ENCODE measurements at places on chromosomes 4 and X.

DNA sequence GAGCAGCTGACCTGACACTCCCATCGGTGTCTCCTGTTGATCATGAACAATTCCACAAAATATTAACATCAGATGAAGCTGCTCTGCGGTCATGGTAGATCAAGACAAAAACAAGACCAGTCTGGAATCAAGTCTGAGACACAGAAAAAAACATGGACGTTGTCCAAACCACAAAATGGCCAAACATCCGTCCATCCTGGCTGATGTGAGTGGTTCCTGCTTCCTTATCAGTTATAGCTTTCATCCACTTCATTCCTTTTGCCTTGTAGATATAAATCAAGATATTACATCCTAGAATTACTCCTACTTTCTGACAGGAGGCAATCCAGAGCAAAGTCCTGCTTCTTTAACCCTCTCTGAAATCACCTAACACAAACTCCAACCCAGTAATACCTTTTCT lies 28.8 kb upstream of the PCSK1N start:
- DNase-seq, result no peak

- no peak for DNase-seq
These were observed 1.1 kb upstream of the USP38 start for GRCh38 chr4:143183513-143184216.

DNA sequence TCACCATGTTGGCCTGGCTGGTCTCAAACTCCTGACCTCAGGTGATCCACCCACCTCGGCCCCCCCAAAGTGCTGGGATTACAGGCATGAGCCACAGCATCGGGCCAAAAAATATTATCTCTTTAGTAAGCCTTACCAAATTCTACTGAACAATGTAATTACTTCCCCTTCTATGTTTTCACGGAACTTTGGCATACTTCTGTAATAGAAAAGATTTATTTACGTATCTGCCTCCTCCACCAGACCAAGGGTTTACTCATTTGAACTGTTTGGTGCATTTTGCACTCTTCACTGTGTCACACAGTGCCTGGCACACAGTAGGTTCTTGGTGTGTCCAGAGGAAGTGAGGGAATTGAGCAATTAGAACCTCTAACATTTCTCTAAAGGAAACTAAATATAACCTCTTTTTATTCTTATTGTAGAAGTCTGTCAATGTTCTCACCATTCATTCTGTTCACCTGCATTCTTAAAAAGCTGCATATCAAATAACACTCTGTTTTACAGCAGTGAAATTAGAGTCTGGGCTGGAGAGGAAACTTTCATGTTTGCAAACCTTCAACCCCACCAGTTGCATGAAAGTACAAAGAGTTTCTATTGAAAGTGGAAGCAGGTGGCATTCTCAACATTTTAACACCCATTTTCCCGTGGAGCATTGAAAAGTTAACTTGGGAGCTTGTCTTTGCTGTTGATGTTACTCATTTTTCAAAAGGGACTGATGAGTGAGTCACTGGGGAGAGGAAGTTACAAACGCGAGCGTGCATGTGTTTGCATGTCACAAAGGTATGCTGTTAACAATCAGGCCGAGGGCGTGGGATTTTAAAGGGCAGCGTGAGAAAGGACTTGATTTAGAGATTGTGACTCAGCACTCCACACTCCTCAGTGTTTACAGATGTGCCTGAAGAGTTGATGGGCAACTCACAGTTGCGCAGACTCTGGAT lies 314.1 kb downstream of the STK32B start:
- DNase-seq, result no peak

DNA sequence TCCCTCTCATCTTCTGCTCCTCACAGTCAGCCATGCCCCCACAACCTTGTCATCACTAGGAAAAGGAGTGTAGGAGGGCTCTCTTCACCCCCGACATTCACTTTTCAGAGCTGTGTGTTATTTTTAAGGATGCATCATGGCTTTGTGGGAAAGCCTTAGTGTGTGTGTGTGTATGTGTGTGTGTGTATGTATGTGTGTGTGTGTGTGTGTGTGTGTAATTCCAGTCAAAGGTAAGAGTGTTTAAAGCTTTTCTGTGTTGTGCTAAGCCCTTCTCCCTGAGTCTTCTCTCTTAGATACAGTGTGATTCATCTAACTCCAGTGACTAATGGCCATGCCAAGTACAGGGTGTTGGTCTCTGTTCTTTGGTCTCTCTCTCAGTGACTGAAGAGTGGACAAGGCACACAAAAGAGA lies 76.6 kb downstream of the CHIC2 start:
- peak; percentile 58 for DNase-seq

DNA sequence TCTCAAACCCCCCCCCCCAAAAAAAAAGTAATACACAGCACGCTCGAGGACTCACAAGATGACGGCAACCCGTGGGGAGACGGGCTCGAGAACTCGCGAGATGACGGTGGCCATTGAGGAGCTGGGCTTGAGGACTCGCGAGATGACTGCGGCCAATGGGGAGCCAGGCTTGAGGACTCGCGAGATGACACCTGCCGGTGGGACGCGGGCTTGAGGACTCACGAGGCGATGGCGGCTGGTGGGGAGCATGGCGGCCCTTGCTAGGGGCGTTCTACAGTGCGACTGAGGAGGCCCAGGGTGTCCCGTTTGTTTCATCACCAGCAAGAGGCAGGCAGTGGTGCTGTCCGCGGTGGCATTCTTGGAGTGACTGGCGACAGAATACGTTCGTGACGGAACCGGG lies 172.4 kb upstream of the MAGEB16 start:
- no peak for DNase-seq

GRCh38 chrX:79094075-79094832 lies 50.2 kb upstream of the GPR174 start:
- no peak for DNase-seq

GRCh38 chrX:30513284-30513683 lies 64.3 kb downstream of the TASL start:
- no peak for DNase-seq

- no peak for DNase-seq
These were observed 975.7 kb upstream of the PABPC4L start for GRCh38 chr4:135177321-135177720.

- DNase-seq, result no peak
These were observed 595.0 kb downstream of the ACTRT1 start for GRCh38 chrX:127457161-127457560.

DNA sequence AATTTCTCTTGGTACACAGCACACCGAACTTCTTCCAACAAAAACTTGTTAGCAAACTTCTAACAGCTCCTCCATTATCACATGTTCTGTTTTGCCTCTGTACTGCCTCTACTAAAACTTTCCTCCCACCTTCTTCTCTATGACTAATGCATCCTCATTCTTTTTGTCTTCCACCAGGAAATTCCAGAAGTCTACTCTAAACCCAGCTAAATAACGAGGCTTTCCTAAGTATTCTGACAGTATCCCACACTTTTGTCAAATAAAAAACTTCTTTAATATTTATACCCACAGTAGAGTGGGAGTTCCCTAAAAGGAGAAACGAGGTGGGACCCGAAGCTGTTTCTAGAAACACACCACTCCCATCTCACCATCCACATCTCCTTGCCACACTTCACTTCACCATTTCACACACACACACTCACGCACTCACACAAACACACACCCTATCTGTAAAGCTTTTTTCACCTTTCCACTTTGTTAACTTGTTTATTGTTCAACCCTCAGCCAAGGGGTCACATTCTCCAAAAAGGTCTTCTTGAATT lies 280.3 kb downstream of the ARAP2 start:
- DNase-seq, result no peak

DNA sequence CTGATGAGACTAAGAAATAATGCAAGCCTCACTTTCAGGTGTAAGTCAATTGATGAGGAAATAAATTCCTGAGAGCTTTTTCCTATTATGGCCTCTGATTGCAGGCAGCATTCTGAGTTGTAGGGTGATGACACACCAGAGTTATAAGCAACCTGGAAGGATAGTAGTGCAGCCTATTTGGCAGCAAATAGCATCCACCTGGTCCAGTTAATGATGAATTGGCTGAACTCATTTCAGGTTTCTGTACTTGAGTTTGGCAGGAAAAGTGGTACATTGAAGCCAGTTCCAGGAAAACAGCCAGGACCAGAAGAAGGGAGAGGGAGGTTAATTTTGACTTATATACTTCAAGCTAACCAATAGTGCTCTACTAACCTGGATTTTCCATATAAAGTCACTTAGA lies 316.8 kb downstream of the NAF1 start:
- no peak for DNase-seq

GRCh38 chr4:52931243-52931642 lies 69.1 kb downstream of the RASL11B start:
- DNase-seq, result no peak

DNA sequence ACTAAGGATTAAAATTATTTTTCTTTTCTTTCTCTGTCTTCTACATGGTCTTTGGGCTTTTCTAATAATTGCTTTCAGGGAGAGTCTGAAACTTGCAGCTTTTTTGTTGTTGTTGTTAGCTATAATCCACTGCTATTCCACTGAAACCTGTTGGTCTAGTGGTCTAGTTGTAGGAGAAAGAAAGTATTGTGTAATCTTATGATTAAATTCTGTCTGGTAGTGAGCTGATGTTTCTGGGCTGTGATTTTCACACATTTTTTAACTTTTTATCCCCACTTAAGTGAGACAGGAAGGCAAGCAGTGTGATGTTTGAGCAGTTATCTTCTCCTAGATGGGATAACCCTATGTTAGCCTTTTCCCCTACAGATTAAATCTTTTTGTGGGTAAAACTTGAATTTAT lies 825.2 kb downstream of the PCDH7 start:
- DNase-seq, result no peak

DNA sequence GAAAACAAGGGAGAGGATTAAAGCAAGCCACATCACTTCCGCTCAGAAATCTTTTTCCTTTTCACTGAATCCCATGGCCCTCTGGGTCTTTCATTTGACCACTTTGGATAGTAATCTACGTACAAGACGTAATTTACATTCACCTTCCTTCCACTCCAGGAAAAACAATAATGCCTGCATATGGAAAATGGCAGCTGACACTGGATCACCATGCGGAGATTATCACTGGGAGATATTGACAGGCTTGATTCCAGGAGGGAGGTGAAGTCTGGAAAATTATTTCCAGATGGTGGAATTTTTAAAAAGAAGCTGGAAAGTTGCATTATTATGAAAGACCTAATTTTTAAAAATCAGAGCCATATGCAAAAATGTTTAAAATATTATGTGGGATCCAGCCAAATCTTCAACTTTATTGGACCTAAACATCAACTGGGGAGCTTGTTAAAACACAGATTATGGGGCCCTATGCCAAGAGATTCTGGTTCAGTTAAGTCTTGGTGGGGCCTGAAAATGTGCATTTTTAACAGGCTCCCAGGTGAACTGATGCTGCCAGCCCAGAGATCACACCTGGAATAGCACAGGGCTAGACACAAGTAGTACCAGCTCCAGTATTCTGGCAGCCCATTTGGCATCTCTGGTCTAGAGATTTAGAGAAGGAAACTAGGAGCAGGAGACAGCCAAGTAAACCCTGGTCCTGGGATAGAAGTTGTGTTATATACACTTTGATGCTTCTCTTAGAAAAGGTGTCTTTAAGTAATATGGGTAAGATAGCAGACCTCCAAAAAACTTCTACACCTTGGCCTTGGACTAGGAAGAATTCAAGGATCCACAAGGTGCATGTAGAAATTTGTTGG lies 290.3 kb upstream of the LDB2 start:
- no peak for DNase-seq

DNA sequence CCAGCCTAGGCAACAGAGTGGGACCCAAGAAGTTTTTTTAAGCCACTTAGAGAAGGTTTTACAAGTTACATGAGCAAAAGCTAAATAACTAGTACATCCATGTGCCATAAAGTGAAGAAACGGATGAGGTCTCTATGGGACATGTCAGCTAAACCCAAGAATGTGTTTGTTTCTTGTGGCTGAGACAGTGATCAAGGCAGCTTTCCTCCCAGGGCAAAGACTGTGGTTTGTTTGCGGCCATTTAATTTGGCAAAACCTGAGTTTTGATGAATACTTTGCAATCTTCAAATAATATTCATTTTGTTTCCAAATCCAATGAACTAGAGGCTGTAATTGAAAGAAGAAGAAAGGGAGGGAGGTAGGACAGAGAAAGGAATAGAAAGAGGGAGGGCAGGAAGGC lies 44.9 kb upstream of the SLC2A9 start:
- DNase-seq, result no peak

- no peak for DNase-seq
These were observed 165.4 kb upstream of the LDB2 start for GRCh38 chr4:17063888-17064287.

DNA sequence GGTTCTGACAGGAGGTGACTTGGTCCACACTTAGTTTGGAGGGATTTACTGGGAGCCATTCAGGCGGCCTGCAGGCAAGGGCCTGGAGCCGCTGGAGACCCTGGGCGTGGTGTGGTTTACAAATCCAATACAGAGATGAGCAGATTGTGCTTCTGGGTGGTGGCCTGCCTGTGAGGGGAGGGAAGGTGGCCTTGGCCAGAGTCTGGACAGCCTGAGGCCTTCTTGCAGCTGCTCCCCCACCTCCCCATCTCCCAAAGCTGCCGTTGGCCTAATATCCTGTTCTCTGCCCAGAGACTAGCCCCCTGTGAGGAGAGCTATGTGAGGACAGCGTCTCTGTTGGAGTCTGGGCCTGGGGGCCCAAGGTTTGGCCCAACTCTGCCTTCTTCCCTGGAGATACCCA lies 163.9 kb upstream of the MAMLD1 start:
- no peak for DNase-seq

DNA sequence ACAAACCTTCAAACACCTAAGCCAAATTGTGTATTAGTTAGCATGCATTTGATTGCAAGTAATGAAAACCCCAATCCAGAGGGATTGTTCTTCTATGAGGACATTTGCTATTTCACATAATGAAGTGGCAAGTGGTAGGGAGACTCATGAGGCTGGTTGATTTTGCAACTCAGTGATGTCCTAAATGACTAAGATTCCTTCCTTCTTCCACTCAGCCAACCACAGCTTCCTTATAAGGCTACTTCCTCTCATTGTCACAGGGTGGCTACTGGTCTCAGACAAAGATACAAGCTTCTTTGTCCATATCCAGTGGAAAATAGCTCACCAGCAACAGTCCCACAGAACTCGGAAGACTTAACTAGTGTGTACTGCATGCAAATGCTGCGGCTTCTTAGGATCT lies 5.3 kb upstream of the OTC start:
- no peak for DNase-seq

GRCh38 chr4:185357211-185357610 lies 38.5 kb downstream of the LRP2BP start:
- no peak for DNase-seq

DNA sequence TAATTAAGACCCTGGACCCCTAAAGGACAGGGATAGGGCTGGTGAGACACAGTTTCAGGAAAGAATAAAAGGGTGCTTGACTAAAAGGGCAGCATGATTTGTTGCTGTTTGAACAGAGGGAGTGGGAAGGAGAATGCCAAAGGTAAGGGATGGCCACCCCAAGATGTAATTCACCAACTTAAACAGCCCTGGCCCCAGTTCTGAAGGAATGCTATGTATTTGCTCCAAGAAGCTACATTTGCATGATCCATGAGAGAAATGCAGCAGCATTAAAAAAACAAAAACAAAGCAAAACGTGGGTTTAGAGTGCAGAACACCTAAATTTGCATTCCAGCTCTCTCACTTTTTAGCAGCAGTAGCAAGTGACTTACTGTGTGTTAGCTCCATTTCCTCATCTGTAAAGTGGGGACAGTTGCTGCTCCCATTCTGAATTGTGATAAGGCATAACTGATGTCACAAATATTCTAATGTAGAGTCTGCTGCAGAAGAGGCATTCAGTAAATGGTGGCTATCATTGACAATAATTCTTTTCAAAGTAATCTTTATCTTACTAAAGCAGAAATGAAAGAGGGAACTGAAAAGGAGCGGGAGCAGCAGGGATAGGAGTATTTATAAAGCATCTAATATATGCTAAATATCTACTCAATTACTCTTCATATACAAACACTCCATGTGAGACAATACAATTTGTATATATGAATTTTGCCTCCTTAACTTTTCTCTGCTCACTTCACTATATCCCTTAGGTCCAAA lies 115.8 kb downstream of the PPARGC1A start:
- DNase-seq, result no peak

GRCh38 chr4:2928242-2929176 lies 34.7 kb downstream of the NOP14 start:
- DNase-seq, result no peak
